RCC 7860 (cell line): ENCODE measurements at places on chromosomes 2 and 18.
A peak's percentile ranks its signal among the peaks of the same experiment; 100 is the strongest.

- DNase-seq = peak; percentile 97
Observed at GRCh38 chr18:27921904-27922751, 254.8 kb downstream of the CDH2 start.

- no peak for DNase-seq
Observed at GRCh38 chr18:64132871-64133270, 16.0 kb downstream of the LINC00305 start.

GRCh38 chr2:171391532-171391931 lies 42.3 kb downstream of the METTL8 start:
- no peak for DNase-seq

GRCh38 chr2:239146011-239146641 lies 254.7 kb downstream of the HDAC4 start:
- no peak for DNase-seq

DNA sequence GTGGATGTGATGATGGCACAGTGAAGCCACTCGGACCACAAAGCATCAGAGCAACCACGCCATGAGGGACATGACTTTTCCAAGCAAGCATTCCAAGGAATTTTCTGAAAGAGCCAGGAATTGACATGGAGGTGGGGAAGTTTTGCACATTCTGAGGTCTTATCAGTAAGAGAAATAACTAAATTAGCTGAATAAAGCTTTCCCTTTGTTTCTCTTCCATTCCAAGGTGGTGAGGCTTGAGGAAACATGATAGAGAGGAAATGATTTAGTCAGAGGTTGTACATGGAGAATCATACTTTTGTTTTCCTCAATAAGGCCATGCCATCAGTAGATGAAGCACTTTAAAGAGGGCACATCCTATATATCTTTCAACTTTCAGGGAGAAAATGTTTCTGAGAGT lies 115.7 kb upstream of the MMADHC start:
- no peak for DNase-seq

DNA sequence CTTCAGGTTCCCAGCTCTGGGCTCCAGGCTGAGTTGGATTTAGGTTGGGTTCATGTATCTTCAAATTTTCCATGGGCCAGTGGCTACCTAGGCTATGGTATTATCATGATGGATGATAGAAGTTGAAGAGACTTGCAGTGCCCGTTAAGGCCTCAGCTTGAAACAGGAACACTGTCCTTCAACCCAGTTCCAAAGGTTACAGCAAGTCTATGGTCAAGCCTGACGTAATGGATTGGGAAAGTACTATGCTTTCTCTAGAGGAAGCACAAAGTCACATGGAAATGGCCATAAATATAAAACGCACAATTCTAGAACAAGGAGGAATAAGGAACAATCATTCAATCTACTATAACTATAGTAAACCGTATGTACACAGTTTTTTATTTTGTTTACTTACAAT lies 593.2 kb downstream of the ZEB2 start:
- DNase-seq = no peak

DNA sequence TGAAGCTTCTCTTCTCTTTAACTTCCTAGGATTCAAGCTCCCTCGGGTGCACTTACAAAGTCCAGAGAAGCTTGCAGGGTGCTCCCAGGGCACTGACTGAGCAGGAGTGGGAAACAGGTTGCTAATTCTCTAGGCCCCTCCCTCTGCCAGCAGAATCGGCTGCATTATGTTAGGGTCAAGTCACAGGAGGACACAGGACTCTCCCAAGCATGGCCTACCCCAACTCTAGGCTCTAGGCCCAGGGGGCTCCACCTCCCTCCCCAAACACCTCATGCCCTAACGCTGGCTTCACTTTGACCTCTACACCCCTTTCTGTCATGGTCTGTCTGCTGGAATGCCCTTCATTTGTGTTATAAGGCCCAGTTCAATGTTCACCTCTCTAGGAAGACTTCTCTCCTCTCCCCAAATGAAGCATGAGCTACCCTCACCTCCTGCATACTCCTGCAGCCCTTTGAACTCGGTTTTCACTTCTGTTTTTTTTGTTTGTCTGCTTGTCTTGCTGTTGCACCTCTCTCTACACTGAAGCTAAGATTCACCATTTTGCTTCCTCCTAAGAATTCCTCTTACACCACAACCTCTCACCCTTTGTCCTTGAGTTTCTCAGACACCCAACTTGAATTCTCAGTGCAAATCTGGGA lies 521.8 kb upstream of the ID2 start:
- no peak for DNase-seq

- DNase-seq = no peak
Observed at GRCh38 chr2:18639756-18640453, 50.5 kb upstream of the NT5C1B start.

DNA sequence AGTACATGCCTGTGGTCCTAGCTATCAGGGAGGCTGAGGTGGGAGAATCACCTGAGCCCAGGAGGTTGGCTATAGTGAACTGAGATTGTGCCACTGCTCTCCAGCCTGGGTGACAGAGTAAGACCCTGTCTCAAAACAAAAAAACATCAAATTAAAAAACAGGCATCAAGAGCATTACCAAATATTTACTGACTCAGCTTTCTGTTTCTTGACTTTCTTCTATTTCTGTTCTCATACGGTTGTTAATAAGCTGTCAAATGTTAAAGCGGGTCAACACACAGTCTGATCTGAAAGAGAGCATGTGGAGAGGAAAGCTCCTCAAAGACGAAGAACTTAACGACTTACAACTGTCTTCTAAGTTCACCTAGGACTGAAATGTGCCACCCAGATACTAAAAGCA lies 59.0 kb downstream of the ITGB1BP1 start:
- DNase-seq = no peak

DNA sequence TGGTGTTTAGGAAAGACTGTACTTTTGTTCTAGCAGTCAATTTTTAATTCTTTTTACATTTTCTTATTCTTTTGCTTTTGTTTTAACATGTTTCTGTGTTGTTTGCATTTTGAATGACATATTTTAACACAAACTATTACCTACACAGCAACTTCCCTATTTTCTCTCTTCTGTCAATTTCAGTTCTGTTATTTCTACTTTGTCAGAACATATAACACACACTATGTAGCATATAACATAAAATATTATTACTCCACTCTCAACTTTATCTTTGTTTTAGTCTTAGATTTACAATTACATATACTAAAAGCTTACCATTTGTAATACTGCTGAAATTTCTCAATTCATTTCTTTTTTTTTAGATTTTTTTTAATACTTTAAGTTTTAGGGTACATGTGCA lies 372.7 kb upstream of the VWC2L start:
- no peak for DNase-seq

GRCh38 chr2:230925879-230926765 lies 1.1 kb upstream of the GPR55 start:
- DNase-seq = no peak

DNA sequence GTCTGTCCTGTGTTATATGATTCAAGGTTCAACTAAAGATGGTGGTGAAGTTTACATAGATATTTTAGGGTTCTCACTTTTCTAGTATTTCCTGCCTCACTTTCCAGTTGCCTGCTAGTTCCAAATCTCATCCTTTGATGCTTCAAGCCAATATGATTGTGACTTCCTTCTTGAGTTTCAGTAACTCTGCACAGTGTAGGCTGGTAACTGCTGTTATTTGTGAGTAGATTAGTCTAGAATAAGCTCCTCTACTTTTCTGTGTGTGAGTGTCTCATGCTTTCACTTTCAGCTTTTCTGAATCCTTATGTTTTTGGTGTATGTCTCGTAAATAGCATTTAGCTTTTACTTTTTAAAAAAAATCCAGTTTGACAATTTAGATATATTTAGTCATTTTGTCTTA lies 42.6 kb downstream of the GALNT1 start:
- DNase-seq = no peak

DNA sequence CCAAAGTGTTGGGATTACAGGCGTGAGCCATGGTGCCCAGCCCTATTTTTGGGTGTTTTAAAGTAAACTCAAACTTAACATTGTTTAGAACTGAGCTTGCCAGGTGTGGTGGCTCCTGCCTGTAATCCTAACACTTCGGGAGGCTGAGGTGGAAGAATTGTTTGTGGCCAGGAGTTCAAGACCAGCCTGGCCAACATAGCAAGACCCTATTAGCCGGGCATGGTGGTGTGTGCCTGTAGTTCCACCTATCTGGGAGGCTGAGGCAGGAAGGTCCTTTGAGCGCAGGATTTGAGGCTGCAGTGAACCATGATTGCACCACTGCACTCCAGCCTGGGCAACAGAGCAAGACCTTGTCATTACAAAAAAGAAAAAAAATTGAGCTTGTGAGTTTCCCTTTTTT lies 17.5 kb downstream of the SFTPB start:
- no peak for DNase-seq

DNA sequence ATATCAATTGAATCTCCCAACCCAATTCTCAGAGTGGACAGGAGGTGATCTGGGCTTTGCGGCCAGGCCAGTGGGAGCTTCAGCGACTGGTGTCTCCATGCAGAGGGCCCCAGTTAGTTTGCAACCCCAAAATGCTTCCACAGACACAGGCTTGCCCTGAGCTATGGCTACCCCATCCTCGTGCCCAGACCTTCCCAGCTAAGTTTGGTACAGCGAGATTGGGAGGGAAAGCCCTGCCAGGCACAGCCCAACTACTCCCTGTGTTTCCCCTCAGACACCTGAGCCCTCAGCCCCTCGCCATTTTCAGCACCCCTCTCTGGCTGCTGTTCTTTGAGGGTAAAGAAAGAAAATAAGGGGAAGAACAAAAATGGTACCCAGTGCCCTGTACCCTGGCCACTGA lies 142.9 kb downstream of the TNS1 start:
- DNase-seq = no peak

- no peak for DNase-seq
Observed at GRCh38 chr2:19739256-19739655, 162.5 kb downstream of the TTC32 start.
